ENCODE measurements at places on chromosomes 4 and X. TPM values are rescaled to one million over a fixed set of nuclear protein-coding genes. Genes with fewer than 3 reads are reported as not detected.

The SSX4B gene
- not detected for total RNA-seq

The ITIH6 gene
- total RNA-seq = not detected

The DCAF8L2 gene
- not detected for total RNA-seq

The SLC49A3 gene
- total RNA-seq = not detected

The F8A3 gene
- total RNA-seq = 2.8 TPM

The FRMD7 gene
- total RNA-seq = not detected

DNA sequence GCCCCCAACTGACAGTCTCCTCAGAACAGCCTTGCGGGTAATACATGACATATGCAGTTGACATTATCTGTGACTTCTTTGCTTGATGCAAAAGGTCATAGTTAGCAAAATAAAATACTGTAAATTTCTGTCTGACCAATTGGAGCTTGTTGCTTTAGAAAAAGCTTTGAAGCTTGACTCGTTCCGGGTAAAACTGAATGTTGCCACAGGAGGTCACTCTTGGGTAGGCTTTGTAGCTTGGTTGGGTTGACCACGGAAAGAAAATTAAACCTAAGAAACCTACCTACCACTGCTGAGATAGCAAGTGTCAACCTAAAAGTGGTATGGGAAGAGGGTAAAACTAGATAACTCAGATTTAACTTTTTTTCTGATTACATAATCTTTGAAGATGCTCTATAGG is 23.2 kb downstream of the PRPS2 start:
- H3K4me3 ChIP-seq = no peak overlapping the region
- DNase-seq = peak; percentile 64
- peaks cover 5% of the 10 kb centered on the region for H3K4me1 ChIP-seq
- no peak overlapping the region for H3K27ac ChIP-seq
- peaks cover 21% of the 10 kb centered on the region for H3K27me3 ChIP-seq

DNA sequence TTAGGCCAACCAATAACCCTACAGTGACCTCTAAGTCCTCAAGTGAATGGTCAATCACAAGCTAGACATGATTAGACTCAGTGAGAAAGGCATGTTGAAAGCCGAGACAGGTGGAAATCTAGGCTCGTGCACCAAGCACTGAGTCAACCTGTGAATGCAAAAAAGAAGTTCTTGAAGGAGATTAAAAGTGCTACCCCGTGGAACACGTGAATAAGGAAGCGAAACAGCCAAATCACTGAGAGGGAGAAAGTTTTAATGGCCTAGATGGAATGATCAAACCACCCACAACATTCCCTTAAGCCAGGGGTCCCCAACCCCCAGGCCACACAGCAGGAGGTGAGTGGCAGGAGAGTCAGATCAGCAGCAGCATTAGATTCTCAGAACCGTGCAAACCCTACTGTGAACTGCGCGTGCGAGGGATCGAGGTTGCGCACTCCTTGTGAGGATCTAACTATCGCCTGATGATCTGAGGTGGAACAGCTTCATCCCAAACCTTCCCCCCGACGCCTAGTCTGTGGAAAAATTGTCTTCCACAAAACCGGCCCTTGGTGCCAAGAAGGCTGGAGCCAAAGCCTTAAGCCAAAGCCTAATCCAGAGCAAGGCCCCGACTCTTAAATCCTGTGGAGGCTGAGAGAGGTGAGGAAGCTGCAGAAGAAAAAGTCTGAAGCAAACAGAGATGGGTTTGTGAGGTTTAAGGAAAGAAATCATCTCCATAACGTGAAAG is 19.5 kb upstream of the PDE6B start:
- H3K4me3 ChIP-seq = no peak overlapping the region
- DNase-seq = no peak
- peaks cover 6% of the 10 kb centered on the region for H3K36me3 ChIP-seq
- H3K27me3 ChIP-seq = no peaks in the 10 kb centered on the region

- H3K4me3 ChIP-seq = no peak overlapping the region
- no peaks in the 10 kb centered on the region for H3K36me3 ChIP-seq
- no peaks in the 10 kb centered on the region for H3K4me1 ChIP-seq
- H3K27ac ChIP-seq = no peak overlapping the region
- H3K27me3 ChIP-seq = no peaks in the 10 kb centered on the region
- no peak for DNase-seq
Measured at GRCh38 chr4:105329081-105329480, 144.8 kb downstream of the PPA2 start.

DNA sequence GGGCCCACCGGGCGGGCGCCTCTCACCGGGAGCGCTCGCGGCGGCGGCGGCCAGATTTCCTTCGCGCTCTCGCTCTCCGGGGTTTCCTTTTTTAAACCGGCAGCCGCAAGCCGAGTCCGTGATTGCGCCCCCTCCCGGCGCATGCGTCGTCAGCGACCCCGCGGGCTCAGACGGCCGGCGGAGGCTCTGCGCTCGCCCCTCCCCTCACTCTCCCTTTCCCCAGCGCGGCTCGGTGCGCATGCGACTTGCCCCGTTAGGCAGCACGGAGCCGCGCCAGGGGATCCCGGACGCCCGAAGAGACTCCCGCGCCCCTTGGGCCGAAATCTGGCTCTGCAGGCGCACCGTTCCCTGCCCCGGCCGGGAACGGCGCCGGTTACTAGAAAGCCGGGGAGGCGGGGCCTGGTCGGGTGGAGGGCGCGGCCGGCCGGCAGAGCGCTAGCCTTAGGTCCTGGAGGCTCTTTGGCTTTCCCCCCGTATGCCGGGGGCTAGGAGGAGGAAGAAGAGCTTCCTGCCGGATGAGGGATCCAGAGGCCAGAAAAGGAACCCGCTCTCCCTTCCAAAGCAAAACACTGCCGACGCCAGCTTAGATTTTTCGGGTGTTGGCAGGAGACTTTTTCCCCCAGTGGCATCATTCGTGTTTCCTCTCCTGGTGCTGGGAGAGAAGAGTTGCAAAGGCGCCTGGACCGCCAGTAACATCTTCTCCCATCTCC is at the start of gene CLOCK:
Gene CLOCK (minus strand): TSS at position 154 of the 710 bp plus-strand sequence. CDS start 64,124 bp downstream, outside the sequence.
- DNase-seq = peak; percentile 85
- peak within 1 kb of the TSS; percentile 49 for H3K27ac ChIP-seq
- no peaks in the 10 kb centered on the region for H3K27me3 ChIP-seq
- H3K4me3 ChIP-seq = peak within 1 kb of the TSS; percentile 87
- peaks cover 53% of the 10 kb centered on the region for H3K4me1 ChIP-seq

DNA sequence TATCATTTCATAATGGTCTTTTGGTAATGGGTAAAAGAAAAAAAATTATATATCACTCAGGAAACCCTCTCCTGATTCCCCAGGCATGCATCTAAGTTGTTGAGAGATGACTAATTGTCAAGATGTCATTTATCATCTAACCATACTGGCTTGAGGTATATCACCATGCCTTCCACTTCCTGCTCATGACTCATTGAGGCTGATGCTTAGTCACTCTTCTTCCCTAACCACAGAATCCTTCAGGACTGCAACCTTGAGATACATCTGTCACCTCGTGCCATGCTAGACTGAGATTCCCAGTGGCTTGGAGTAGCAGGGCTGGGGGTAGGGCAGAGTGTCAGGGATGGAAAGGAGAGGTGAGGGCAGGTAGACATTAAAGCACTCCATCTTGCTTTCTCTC is 782.5 kb upstream of the INTU start:
- no peaks in the 10 kb centered on the region for H3K27me3 ChIP-seq
- H3K4me3 ChIP-seq = no peak overlapping the region
- peaks cover 6% of the 10 kb centered on the region for H3K36me3 ChIP-seq
- peaks cover 15% of the 10 kb centered on the region for H3K4me1 ChIP-seq

GRCh38 chr4:149135062-149135461 is 680.6 kb downstream of the IQCM start:
- no peaks in the 10 kb centered on the region for H3K36me3 ChIP-seq
- H3K4me1 ChIP-seq = no peaks in the 10 kb centered on the region
- H3K4me3 ChIP-seq = no peak overlapping the region
- no peak for DNase-seq
- H3K27ac ChIP-seq = no peak overlapping the region
- H3K27me3 ChIP-seq = no peaks in the 10 kb centered on the region

GRCh38 chr4:107736924-107737448 is 17.0 kb upstream of the PAPSS1 start:
- no peaks in the 10 kb centered on the region for H3K4me1 ChIP-seq
- H3K27me3 ChIP-seq = no peaks in the 10 kb centered on the region
- H3K4me3 ChIP-seq = no peak overlapping the region
- H3K27ac ChIP-seq = no peak overlapping the region

DNA sequence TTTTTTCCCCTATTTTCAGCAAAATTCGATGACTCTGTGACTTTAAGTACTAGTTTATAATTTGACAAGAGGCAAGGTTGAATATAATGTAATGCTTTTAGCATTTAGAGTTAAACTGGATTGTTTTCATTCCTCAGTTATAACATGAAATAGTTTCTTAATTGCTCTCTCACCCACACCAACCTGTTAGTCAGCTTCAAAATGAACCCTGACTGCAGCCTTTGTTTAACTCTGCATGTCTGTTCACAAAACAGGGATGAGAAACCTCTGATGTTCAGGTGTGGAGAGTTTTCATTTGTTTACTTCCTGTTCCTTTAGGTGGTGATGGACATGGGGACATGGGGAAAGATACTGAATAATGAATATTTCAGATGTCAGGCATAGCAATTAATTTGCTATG is 49.9 kb upstream of the MND1 start:
- peaks cover 7% of the 10 kb centered on the region for H3K4me1 ChIP-seq
- no peak overlapping the region for H3K27ac ChIP-seq
- H3K36me3 ChIP-seq = peaks cover 45% of the 10 kb centered on the region
- H3K4me3 ChIP-seq = no peak overlapping the region
